Effector memory CD4-positive, alpha-beta T cell (primary cell): ENCODE measurements at places on chromosomes 11 and 22.

DNA sequence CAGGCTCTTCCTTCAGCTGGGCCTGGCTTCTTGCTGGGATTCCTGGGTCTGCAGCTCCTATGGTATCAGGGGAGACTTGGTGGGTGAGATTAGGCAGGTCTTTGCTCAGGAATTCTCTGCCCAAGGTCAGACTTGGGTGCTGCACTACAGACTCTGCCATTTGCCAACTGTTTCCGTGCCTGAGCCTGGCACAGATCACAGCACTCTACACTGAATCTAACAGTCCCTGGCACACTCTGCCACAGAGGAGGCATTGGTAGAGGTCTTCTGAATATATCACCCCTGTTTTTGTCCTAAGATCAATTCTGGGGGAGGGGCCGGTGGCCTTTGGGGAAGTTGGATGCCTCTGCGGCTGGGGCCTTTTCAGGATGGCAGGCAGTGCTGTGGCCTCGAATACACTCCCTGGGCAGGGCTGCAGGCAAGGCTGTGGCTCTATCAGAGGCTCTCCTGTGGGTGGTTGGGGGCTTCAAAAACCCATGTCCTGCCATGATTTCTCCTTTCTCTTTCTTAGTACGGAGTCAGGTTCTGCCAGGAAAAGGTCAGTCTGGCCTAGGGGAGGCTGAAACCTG is 115.0 kb upstream of the NARS2 start:
- DNase-seq, result no peak

DNA sequence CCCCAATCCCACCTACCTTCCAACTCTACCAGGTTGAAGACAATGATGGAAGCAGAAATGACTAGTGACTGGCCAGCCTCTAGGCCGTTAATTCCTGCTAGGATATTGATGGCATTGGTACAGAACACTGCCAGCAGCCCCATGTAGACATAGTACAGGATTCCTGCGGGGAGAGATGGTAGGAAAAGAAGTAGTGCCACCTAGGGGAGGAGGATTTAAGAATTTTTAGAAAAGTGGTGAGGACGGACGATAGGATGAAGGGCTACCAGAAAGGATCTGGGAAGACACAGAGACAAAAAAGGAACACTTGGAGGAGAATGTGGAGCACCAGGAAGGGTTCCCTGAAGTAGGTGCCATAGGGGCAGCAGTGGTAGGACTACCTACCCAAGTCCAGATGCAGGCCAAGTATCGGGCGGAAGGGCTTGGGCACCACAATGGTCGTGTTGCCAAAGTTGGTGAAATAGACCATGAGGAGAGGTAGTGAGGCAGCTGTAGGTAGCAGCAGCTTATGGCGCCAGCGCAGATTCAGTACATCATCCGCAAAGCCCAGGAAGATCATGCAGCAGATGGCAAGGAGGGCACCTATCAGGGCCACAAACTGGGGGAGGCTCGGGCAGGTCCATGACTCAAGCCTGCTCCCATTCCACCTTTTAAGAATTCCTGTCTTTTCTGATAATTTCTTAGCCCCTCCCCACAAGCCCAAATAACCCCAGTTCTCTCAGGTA is 1.2 kb downstream of the DPAGT1 start:
- DNase-seq, result no peak

- no peak for DNase-seq
These were observed 27.0 kb downstream of the KCNJ1 start for GRCh38 chr11:128840137-128840536.

DNA sequence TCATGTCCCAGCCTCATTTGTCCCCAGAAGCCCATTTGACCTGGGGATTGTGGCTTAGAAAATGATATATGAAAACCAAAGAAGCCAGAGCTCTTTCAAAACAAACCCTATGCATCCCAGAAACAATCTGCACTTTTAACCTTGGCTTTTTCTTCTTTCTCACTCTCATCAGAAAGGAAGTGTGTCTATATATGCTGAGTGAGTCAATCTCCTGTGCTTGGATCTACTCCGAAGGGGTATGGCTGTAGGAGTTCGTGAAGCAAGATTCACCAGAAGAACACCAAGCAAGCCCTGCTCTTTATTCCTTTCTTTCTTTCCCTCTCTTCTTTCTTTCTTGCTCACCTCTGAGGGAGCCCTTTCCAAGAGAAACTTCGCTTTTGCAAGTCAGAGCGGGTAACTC is 636 bp downstream of the PAMR1 start:
- DNase-seq, result no peak

GRCh38 chr11:16896729-16897469 is 117.3 kb downstream of the PLEKHA7 start:
- DNase-seq, result no peak

DNA sequence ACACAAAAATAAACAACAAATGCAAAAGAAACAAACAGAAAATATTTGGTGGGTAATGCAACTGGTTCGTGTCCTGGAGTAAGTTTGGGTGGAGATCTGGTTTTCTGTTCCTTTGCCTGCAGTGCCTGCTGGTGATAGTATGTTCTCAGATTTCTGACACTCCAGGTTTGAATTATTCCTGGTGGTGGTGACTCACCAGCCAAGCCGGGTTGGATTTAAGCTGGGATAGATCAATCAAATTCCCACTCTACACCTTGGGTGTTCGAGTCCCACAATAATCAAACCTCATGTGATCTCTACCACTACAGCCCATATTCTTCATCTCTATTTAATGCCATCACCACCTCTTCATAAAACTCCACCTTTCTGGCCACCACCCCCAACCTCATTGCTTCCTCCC is 421.8 kb downstream of the NTM start:
- no peak for DNase-seq
